ENCODE measurements at places on chromosomes 1 and 21. TPM values are rescaled to one million over a fixed set of nuclear protein-coding genes. Genes with fewer than 3 reads are reported as not detected.

Gene MYOCOS
- under 0.01 TPM for total RNA-seq

Gene RASAL2
- 5.4 TPM for total RNA-seq

Gene GPA33
- 3.5 TPM for total RNA-seq

Gene ITLN2
- not detected for total RNA-seq

Gene NPR1
- 0.27 TPM for total RNA-seq

Gene PTPN22
- 7.5 TPM for total RNA-seq

Gene SLC35F3
- under 0.01 TPM for total RNA-seq

Gene SELE
- under 0.01 TPM for total RNA-seq

Gene S100A3
- not detected for total RNA-seq

Gene TP73
- under 0.01 TPM for total RNA-seq

GRCh38 chr1:186188004-186188539 lies 187.0 kb downstream of the TPR start:
- DNase-seq = no peak

DNA sequence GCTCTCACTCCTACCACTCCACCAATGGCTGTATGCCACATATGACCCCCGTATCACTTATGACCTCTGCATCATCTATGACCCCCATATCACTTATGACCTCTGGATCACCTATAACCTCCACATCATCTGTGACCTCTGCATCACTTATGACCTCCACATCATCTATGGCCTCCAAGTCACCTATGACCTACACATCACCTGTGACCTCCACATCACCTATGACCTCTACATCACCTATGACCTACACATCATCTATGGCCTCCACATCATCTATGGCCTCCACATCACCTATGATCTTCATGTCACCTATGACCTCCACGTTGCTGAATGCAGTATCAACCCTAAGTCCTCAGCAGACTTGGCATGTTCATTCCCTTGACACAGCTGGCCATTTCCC lies 271.2 kb downstream of the MATN1 start:
- no peak for DNase-seq

- no peak for DNase-seq
These were observed 30.4 kb downstream of the VAV3 start for GRCh38 chr1:107934578-107934977.

DNA sequence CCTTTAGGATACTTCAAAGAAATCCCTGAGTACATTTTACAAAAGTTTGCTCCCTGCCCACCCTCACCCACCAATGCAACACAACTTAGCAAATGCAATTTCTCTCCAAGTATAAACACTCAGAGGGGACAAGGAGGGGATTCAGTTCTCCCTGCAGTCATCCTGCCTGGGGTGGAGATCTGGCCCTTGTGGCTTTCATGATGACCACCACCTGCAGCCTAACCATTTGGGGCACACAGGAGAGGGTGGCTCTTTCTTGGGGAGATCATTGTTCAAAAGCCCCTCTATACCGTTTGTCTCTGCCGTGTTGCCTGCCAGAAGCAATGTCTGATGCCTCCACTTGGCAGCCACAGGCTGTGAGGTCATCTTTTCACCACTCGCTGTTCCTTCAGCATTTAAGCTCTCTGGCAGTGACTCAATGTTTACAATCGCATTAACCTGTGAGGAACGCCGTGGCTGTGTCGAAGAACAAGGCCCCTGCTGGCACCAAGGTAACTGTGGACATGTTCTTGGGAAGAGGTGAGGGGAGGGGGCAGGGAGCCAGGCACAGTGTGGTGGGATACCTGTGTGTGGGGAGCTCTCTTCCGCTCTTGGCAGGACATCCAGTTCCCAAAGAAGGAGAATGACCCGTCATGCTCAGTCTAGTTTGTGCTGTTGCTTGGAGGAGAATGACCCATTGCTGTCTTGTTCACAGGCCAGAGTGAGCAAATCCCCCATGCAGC lies 103.9 kb upstream of the DUSP10 start:
- DNase-seq = no peak

GRCh38 chr1:48947761-48948537 lies 171.3 kb upstream of the BEND5 start:
- DNase-seq = no peak

GRCh38 chr1:164363980-164364379 lies 195.0 kb upstream of the PBX1 start:
- DNase-seq = no peak

GRCh38 chr1:42430286-42431135 lies 25.3 kb downstream of the ZMYND12 start:
- DNase-seq = no peak

- no peak for DNase-seq
These were observed 19.0 kb downstream of the CYP4B1 start for GRCh38 chr1:46817814-46818213.

DNA sequence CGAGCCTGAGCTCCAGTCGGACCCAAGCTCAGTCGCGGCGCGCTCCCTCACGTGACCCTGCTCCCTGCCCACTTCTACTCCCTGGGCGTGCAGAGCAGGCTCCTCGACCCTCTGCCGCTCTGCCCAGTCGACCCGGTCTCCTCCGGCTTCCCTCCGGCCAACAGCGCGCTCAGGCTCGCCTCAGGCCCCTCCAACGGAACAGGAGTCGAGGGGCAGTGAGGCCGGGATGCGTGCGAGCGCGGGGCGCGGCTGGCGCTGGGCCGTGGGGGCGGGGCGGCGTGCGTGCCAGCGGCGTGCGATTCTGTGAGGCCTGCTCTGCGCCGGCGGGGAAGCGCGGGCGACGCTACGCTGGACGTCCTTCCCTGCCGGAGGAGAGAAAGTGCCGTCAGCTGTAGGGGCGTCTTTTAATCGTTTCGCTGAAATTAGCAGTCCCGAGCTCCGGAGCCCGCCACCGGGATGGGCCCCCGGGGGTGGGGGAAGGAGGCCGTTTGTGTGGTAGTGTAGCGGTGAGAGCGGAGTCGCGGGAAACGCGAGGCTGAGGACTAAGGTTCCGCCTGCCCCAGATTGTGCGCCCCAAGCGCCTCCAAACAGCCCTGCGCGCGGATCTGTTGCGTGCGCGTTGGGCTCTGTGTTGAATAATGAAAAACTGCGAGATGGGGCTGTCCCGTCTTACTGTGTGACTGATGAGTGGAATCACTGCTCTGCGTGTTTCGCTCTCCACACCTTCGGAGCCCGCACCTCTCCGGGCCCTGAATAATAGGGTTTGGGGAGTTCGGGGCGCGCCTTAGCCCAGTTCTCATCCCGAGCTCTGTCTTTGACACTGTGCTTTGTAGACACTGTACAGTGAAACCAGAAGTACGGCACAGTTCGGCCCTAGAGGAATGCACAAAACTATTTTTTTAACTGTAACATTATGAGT lies at the start of gene ACBD6:
TSS of gene ACBD6 (minus strand) at position 217 of the 919 bp plus-strand sequence. CDS start 311 bp downstream, outside the sequence.
- peak; percentile 76 for DNase-seq

GRCh38 chr1:94578856-94579255 lies 37.3 kb upstream of the F3 start:
- no peak for DNase-seq

DNA sequence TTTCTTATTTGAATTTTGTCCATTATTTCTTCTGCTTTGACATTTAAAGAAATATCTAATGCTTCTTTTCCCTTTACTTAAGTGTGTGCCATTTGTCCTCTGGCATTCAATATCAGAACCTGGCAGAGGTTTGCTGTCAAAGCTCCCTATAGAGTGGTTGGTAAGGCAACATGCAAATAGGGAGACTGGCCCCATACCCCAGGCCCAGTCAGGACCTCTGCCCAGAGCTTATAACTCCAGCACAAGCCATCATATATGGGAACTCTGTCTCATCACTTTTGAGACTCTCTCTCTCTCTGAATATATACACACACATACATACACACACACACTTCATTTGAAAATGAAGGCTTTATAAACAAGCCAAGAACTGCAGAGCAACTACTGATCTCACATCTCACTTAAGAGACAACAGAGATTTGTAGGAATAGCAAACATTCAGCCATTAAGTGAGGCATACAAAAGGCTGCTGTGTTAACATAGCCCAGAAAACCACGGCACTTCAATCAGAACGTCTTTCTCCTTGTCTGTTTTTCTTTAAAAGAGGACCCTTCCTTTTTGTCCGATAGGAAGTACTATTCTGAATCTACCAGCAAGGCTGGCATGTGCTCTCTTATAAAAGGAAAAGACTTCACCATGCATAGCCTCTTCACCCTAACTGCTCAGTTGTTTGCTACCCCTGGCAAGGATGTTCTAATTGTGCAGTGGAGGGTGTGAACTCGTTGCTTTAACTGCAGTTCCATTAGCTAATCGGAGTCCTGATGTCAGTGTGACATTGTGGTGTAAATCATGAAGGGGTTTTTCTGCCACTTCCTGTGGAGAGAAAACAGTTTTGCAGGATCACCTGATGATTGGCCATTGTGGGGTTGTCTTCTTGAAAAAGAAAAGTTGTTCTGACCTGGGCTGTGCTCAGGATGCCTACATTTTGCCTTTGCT lies 101.7 kb downstream of the NR5A2 start:
- DNase-seq = no peak

DNA sequence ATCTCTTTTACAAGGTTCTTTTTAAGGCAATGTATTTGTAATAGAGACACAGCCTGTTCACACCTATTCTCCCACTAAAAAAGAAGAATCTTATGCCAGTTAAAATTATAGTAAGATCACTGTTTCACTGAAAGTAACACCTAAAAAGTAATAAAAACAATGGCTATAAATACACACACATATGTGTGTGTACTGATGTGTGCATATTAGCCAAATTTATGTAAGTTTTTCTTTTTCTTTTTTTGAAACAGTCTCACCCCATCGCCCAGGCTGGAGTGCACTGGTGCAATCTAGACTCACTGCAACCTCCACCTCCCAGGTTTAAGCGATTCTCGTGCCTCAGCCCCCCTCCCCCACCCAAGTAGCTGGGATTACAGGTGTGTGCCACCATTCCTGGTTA lies 56.8 kb upstream of the SLC30A10 start:
- DNase-seq = no peak

DNA sequence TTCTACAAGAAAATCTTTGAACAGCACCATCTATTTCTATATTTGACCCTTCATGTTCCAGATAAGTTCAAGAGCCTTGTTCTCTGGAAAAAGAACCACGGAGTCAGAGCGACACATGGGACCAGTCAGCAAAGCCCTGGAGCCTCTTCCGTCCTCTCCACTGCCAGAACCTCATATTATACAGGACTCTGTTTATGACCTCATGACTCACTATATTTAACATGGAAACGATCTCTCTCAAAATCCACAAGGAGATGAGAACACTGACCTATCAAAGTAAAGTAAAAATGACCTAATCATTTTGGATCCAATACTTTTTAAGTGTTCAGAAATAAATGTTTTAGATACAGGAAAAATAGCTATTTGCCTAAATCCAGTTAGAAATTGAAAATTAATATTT lies 124.6 kb upstream of the KRTAP19-8 start:
- no peak for DNase-seq

DNA sequence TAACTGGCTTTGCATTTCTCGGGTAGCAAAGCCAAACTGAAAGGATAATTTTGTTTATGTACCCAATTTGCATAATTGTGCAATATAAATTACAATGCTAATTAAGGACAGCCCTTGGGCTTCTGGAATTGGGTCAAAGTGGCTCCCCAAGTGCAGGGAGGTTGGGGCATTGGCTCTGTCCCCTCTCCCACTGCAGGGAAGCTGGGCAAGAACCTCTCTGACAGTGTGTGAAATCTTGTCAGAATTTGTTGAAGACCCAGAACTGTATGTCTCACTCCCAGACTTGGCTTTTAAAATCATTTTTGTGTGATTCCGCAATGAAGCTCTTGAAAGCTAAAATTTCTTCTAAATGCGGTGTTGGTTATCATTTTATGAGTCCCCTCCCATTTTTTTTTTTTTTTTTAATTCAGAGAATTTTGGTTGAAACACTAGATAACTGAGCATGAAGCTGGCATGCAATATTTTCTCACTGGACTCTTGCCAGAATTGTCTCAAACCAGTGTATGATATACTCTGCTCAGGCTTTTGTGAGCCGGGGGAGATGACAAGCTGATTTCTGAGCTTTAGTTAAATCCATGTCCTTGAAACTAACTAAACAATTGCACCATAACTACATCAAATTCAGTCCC lies 878.9 kb upstream of the CXADR start:
- DNase-seq = no peak

DNA sequence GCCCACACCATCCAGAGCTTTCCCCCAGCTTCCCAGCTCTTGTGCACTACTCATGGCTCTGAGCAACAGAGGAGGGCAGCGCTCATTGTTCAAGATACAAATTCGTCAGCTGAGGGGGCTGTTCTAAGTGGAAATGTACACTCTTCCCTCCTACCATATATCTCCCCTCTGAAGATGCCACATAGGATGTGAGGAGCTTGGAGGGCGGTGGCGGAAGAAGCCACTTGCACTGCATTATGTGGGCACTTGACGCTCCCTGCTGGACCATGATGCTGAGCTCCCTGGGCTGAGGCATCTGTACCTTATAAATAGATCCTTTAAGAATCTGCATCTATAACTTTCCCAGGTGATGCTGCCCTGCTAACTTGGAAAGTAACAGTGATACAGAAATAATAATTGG lies 477.6 kb upstream of the DEPDC1 start:
- no peak for DNase-seq

DNA sequence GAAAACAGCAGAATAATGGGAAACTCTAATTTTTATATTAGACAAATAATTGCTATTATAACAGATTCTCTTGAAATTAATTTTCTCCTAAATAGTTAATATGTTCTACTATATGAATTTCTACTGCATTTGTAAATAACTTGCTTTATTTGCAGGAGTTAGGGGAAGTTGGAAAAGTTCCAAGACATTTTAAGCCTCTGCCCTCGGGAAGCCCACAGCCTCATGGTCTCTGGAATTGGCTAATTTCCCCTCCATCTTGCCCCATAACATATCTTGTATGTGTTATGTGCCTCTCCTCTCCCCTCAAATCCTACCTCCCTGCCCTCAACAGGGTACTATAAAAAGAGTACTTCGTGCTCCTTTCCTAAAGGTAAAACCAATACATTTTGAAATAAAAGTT lies 271.4 kb upstream of the NR5A2 start:
- no peak for DNase-seq

GRCh38 chr1:242811092-242811840 lies 286.8 kb upstream of the PLD5 start:
- DNase-seq = no peak

GRCh38 chr1:94863297-94863911 lies 43.2 kb downstream of the SLC44A3 start:
- DNase-seq = no peak

- no peak for DNase-seq
These were observed 347.7 kb downstream of the NCAM2 start for GRCh38 chr21:21345872-21346271.

- no peak for DNase-seq
These were observed 141.2 kb downstream of the PGBD5 start for GRCh38 chr1:230284891-230285290.

DNA sequence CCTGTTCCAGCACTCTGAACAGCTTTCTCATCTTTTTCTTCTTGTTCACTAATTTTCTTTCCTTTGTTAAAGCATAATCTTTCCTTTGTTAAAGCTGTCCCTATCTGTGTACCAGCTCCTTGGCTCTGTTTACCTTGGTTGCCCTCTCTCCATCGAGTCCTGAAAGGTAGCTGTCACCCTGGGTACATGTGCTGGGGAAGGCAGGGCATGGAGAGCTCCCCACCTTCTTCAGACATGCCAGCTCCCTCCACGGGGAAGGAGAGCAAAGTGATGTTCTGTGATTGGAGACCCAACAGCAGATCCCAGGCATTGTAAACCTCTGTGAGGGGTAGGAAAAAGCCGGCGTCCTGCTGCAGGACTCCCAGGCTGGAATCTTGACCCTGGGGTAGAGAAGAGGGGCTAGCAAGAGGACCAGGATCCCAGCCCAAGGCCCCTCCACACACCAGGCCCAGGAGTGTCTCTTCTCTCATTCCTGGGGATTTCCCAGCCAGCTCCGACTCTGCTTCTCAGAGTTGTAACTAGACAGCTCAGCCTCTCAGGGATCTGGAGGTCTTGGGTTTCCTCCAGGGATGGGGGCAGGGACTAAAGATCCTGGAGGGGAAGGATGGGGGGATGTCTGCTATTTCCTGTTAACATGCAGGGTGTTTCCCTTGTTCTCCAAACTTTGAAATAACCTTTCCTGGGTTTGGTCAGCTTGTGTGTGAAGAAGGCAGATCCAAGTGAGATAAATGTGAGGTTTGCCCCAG lies 34.4 kb downstream of the TMCC2 start:
- DNase-seq = no peak
